AG08396 (cell line): ENCODE measurements at places on chromosomes 4 and X.

DNA sequence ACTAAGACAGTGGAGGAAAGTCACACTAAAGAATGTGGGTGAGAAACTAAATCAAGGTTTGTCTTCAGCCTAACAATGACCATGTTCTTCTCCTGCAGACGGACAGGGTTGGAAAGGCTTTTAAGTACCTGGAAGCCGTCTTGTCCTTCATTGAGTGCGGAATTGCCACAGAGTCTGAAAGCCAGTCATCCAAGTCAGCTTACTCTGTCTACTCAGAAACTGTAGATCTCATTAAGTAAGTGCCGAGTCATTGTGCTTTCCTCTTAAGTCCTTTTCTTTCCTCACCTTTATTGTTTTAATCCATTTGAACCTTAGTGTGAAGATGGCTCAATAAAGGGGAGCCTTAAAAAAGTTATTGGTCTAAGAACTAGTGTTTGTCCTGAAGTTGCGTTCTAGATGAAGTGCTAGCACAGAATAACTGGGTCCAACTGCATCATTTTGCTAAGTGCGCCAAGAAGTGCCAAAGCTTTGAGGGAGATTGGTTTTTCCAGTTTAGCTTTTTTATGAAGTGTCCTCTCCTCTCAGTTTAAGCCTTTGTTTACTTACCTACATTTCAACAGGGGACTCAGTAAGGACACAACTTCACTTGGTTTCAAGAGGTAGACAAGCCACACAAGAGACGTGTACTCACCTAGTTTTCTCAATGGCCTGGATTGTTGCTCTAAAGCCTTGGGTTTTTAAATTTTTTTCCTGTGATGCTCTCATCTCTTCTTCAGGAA is 89.3 kb downstream of the KLHL8 start:
- DNase-seq: no peak

- DNase-seq: peak; percentile 26
Observed at GRCh38 chrX:54178100-54178940, 4.7 kb downstream of the FAM120C start.

DNA sequence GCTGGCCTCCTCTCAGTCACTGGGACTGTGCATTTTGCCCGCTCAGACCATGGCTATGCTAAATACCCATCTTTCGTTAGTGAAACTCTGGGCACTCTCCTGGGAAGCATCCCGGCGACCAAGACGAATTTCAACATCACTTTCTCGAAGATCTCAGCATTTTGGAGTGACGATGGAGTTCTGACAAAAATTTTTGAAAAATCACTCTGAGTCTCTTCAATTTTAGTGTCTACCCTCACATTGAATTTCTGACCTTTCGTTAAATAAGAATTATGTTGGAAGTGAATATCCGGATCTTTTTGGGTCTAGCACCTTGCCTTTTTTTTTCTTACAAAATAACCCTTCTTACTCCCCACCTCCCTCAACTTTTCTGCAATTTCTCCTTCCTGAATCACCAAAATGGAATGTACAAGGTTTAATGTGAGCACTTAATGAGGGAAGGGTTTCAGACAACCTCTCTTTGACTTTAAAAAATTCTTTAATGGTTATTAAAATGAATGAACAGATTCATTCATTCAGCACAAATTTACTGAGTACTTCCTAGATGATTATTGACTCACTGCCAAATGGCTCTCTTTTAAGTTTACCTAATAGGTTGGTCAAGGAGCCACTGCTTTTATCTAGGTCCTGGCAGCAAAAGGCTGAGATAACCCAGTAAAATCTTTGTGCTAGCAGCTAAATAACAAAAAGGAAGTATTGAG is 746 bp upstream of the AADAT start:
- peak; percentile 37 for DNase-seq

GRCh38 chr4:88398381-88398780 is 19.7 kb downstream of the HERC6 start:
- no peak for DNase-seq

GRCh38 chrX:12505127-12505526 is 286.1 kb upstream of the PRPS2 start:
- no peak for DNase-seq

- DNase-seq: no peak
Observed at GRCh38 chrX:123814343-123814742, 45.5 kb upstream of the XIAP start.

DNA sequence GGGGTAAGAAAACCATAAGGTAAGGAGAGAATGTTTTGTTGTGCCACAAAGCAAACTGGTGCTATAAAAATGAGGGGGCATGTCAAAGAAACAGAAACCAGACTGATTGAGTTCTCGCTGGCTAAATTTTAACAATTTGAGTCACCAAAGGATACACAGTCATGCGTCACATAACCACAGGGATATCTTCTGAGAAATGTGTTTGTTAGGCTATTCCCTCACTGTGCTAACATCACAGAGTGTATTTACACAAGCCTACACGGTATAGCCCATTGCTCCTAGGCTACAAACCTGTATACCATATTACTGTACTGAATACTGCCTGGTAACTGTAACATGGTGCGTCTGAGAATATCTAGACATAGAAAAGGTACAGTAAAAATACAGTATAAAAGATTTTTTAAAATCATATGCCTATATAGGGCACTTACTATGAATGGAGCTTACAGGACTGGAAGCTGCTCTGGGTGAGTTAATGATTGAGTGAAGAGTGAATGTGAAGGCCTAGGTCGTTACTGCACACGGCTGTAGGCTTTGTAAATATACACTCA is 50.1 kb downstream of the FBXW7 start:
- peak; percentile 28 for DNase-seq

DNA sequence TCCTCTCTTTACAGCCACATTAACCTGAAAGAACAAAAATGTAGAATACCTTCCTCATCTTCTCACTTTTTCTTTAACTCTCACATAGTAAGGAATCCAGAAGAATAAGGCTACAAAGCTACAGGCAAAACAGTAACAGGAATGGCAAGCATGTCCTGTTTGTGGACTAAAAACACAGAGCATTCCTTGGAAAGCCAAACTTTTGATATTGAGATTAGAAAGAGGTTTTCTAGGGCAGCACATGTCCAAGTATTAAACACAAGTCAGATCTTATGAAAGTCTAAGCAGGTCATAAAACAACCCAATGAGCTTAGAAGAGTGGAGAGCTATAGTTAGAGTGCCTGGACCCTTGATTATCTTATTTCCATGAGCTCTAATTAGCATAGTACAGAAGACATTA is 58.2 kb upstream of the FAM9C start:
- DNase-seq: no peak

DNA sequence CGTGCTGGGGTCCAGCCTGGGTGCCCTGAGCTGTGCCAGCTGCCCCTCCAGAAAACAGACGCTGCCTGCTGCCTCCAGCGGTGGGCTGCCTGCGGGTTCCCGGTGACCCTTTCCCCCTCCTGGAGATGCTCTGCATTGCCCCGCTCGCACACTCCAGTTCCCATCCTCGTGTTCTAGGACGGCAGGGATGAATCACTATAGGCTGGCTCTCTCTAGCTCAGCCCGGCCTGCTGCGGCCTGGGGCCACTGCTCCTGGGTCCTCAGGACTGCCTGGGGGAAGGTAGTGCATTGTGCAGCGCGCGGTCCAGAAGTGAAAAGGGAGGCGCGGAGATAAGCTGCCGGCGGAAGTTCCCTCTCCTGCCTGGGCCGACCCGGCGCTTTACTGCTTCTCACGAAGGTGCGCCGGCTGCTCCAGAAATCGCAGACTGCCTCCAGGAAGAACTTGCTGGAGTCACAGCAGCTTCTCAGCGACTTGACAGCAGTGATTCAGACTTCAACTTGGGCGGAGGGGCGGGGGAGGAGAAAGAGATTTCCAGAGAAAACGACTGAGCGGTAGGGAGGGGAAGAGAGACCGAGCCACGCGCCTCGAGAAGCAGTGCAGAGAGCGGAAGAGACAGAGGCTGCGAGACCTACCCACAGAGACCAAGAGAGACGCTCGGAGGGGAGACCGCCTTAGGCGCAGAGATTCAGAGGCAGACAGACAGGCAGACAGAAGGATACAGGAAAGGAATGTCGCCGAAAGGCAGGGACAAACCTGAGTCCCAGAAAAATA is 6.7 kb upstream of the MSX1 start:
- DNase-seq: peak; percentile 67

DNA sequence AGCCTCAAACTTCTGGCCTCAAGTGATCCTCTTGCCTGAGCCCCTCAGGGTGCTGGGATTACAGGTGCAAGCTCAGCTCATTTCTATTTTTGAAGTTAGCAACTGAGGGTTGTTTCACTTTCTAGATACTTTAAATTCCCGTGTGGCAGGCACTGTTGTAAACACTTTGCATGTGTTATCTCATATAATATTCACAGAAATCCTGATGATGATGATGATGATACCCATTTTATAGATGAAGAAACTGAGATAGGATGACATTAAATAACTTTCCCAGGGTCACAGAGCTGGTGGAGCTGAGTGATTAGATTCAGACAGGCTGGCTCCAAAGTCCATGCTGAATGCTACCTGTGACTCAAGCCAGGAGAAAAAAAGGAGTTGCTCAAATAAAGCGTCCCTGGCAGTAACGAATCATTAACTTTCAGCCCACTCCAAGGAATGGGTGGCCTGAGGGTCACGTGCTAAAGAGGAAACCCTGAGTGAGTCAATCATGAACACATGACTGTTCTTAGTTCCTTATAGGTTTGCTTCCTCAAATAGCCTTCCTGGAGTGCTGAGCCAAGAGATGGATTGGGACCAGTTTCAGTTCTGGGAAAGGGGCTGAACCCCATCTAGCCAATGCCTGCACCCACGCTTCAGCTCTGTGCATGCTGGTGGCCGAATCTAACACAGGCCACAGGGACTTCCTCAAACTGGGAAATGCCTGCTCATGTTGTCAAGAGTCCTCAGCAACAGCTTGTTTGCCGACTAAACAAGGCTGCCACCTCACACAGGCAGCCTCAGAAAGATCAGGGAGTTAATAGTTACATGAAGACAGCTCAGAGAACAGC is 52.8 kb downstream of the RBM47 start:
- DNase-seq: peak; percentile 55

- DNase-seq: no peak
Observed at GRCh38 chr4:123485601-123486000, 89.0 kb downstream of the SPRY1 start.

- DNase-seq: no peak
Observed at GRCh38 chr4:33841120-33841519, 2403.2 kb downstream of the ARAP2 start.

DNA sequence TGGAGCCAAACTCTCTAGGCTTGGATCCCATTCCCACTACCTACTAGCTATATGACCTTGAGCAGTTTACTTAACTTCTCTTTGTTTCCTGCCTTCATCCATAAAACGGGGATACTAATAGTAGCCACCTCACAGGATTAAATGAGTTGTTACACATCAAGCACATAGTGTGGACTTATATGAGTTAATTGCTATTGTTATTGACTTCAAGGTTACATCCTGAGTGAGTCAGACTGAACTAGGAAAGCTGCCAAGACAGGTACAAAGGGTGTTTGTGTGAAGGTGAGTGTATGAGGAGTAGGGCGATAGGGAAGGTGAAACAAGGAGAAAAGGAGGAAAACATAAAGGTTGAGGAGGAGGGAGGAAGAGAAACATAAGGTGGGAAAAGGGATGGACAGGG is 32.2 kb downstream of the TFDP3 start:
- no peak for DNase-seq

GRCh38 chr4:3630598-3631543 is 98.6 kb upstream of the LRPAP1 start:
- DNase-seq: no peak
